ENCODE measurements at places on chromosomes 16 and 17.

DNA sequence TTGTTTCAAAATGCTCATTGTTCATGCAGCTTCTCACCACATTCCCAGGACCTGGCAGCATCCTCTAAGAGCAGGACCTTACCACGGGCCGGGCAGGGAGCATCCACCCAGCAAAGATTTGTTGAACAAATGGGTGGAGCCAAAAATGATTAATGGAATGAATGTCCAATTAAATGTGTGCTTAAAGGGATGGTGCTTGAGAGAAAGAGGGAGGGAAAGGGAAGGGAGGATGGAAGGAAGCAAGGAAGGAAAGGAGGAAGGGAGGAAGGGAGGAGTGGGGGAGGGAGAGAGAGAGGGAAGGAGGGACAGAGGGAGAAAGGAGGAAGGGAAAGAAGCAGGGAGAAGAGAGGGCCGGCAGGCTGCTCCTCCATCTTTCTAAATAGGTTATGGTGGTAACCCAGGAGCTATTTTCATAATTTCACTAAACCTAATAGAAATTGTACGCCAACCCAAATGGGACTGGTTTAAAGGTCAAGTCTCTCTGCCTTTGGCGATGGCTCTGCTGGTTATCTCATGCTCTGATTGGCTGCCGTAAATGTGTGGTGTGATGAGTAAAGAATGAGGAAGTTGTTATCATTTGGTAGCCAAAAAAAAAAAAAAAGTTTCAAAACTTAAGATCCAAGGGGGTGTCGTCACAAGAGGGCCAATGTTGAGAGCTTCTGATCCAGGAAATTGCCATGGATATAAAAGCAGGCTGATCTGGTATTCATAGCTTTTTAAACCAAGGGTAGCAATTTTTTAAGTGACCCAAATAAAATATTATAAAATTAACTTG lies 126.7 kb upstream of the FOXF1 start:
- DNase-seq = no peak

DNA sequence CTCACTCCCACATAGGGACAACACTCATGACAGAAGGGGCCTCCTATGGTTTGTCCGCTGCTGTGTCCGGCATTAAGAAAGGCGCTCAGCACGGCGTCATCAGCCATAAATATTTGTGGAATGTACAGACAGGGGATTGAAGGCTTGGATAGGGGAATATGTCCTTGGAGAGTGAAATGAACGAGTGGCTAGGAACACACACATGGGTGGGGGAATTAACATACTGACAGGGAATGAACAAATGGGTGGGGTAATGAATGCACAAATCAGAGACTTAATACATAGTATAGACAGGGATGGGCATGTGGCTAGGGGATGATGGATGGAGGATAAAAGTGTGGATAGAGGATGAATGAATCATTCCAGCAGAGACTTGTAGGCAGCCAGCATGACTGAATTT lies 154.0 kb upstream of the HSBP1 start:
- no peak for DNase-seq

DNA sequence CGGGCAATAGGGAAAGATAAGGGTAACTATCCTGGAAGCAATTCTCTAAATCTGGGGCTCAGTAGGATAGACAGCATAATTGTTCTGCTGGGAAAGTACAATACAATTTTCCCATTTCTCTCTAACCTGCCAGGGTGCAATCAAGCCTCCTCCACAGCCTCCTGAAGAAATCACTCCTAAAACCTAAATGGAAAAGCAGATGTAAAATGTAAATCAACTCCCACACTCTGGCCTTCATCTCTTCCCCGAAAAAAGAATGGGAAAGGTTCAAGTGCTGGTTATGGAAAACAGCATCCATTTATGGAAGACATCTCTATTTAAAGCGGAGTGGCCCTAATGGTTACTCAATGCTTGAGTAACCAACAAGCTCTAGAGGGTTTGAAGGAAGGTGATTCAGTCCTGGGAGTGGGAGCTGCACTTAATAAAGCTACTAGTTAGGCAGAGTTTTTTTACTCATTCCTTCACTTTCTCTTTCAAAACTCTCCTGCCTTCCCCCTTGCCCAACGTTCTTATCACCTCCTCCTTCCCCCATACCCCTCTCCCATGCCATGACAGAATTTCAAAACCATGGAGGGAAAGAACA lies 5.1 kb downstream of the MMD start:
- no peak for DNase-seq

DNA sequence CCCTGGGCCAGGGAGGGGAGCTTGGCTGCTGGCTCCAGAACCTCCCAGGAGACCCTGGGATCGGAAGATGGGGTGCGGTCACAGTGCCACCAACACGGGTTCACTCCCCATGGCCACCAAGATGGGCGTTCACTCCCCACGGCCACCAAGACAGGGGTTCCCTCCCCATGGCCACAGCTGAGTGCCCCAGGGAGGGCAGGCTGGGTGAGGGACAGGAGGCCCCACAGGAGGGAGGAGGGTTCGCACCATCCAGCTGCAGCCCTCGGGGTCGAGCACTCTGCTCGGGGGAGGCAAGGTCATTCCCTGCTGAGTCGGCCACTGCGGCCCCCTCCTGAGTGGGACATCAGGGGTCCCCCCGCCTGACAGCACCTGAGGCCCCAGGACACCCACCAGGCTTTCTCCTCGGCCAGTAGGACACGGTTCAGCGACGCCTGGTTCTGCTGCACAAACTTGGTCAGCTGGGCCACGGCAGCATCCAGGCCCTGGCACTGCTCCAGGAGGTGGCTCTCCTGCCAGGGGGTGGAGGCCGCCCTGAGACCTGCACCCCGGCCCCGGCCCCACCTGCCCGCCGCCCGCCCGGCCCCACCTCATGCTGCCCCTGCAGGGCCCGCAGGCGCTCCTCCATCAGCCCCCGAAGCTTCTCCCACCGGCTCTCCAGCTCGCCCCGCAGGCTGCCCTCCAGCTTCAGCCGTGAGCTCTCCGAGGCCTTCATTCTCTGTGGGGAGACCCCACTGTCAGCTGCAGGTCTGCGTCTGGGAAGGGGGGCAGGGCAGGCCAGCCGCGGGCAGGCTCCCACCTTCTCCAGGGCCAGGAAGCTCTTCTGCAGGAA lies 5.9 kb downstream of the CCDC154 start:
- DNase-seq = no peak

All from NCI-H2081 (cell line).